Osteoblast (primary cell): ENCODE measurements at places on chromosomes 4 and X.
A peak's percentile ranks its signal among the peaks of the same experiment; 100 is the strongest.

DNA sequence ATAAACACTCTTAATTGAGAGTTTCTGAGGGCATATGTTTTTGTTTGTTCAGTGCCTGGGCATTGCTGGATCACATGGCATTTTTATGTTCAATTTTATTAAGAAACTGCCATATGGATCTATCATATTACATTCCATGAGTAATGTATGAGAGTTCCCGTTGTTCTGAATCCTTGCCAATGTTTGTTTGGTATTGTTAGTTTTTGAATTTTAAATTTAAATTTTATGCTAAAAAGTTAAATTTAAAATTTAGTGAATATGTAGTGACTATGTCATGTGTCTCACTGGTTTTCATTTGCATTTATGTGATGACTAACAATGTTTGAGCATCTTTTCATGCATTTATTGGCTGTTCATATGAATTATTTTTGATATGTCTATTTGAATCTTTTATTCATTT, 54.8 kb upstream of the GEMIN8 start:
- no peak for DNase-seq

DNA sequence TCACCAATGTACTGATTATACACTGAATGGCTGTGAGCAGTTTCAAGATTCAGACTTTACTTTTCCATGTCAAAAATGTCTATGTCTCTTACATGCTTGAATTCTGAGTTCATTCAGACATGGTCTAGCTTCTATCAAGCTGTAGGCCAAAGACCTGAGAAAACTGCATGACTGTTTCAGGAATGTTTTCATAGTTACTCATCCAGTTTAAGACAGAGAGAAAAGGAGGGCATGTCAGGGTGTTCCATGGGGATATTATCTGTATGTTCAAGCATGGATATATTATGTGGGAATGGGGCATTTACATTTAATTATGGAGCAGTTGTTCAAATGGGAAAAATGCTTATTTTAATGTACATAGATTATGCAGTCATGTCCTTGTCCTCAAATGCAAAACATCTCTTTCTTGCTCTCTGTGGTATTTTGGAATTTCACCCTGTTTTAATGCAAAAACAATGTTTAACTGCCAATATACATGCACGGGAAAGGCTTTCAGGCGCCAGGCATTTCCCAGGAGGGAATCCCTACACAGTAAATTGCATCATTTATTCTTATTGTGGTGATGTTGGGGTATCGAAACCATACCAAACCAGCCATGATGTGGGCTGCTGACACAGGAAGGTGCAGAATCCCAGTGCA, 429.1 kb upstream of the INTU start:
- DNase-seq: peak; percentile 65

DNA sequence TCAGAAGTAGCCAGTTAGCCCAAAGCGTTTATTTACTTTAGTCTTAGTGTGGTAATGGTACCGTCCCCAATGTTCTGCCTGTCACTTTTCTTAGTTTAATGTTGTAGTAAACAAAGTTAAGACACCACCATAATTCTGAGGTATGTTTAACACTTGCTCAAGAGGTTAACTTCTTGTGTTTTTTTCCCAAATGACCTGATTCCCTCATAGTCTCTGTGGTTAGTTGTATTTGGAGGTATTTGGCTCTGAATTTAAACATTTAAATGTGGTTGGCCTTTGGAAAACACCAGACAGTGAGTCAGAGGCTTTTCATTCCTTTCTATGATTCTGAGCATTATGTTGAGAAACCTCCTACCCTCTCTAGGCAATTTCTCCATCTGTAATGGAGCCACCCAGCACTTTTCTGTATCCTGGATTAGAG, 47.9 kb downstream of the CXCL1 start:
- peak; percentile 80 for DNase-seq

DNA sequence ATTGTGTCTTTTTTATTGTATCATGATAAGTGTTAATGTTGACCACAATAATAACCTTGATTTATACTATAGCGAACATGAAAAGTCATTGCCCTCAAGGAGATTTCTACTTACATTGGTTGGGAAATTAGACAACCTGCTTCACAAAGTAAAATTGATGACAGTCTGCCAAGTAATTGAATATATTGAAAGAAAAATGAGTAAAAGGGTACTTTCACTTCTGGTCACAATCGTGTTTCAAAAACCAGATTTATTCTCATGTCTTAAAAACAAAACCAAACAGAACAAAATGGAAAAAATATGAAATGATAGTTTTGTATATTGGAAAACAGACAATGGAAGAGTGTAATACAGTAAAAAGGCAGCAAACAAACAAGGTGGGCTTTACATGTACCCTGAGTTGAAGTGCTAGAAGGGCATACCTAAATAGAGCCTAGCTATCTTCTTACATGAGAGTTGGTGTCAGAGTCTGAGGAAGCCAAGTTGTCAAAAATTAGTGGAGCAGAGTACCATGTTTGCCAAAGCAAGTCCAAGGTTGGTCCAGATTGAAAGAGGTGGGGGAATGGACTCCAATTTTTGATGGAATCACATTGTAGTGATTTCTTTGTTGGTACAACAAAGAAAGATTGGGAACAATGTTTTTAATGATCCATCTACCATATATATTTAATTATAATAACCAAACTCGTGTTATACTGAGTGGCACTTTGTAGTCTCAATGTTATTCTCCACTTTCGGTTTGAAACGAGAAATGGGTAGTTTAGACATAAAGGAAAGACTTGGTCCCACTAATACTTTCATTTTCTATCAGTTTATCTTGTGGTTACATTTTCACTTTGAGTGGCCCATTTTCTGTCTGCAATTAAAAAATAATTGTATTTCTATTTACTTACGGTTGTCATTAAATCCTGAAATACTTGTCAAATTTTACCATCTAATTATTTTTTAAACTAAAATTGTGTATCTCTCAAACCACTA, 775.6 kb downstream of the STIM2 start:
- DNase-seq: no peak

DNA sequence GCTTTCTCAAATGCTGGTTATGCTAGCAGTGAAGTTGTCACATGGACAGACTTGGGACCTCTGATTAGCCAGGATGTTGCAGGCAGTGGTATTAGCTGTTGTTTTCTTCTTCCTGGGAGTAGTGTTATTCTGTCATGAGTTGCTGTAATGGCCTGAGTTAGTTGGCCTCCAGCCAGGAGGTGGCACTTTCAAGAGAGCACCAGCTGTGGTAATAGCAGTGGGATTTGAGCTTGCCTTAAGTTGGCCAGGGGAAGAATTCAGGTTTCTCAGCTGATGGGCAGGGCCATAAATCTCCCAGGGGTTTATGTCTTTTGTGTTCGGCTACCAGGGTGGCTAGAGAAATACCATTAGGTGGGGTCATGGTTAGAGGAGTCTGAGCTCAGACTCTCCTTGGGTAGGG, 132.6 kb downstream of the GLUD2 start:
- no peak for DNase-seq

GRCh38 chrX:153819384-153820040, 10.8 kb downstream of the PDZD4 start:
- DNase-seq: peak; percentile 76

- no peak for DNase-seq
Measured at GRCh38 chr4:123919576-123920098, 523.0 kb downstream of the SPRY1 start.

DNA sequence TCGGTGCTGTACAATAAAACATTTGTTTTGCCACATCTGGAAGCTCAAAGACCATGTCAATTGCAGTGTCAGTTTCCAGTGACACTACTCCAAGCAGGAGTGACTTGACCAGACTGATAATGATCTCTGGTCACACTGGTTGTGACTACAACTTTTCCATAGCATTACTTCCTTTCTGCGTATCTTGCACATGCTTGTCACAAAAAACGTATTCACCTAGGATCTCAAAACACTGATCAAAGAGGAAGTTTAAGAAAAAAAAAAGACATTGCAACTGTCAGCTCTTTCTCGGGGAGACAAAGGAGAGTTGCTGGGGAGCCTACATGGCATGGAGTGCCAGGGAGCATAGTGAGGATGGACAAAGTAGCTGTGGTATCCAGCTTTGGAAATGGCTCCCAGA, 60.6 kb downstream of the OPHN1 start:
- DNase-seq: no peak

- DNase-seq: no peak
Measured at GRCh38 chr4:6402566-6403399, 69.6 kb downstream of the PPP2R2C start.

DNA sequence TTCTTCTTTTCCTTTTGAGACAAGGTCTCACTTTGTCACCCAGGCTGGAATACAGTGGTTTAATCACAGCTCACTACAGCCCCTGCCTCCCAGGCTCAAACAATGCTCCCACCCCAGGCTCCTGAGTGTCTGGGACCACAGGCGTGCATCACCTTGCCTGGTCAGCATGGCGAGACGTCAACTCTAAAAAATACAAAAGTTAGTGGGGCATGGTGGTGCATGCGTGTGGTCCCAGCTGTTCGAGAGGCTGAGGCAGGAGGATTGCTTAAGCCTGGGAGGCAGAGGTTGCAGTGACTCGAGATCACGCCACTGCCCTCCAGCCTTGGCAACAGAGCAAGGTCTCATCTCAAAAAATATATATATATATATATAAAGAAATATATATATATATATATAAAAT, 242.4 kb downstream of the SHOX start:
- no peak for DNase-seq

GRCh38 chr4:98430708-98431403, 169.7 kb downstream of the RAP1GDS1 start:
- peak; percentile 77 for DNase-seq

- no peak for DNase-seq
Measured at GRCh38 chr4:82611982-82612381, 50.2 kb upstream of the TMEM150C start.

DNA sequence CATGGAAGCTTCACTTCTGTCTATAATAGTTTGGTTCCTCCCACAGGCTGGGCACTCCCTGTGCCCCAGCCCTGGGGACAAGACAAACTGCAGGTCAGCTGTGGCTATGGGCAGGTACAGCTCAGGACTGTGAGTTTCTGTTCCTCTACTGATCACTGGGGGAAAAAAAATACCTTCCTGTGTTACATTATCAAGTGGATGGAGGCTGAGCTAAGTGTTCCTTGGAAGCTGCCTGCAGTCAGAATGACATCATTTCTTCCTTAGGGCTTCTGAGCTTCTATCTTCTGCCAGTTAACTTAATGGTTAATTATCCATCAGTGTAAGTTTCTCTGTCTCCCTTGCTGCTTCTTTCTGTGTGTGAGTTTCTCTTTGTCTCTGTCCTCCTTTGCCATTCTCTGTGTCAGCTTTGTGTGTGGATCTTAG, 4.6 kb downstream of the RAB33A start:
- DNase-seq: peak; percentile 65

GRCh38 chr4:91118597-91118996, 991.4 kb downstream of the CCSER1 start:
- no peak for DNase-seq

DNA sequence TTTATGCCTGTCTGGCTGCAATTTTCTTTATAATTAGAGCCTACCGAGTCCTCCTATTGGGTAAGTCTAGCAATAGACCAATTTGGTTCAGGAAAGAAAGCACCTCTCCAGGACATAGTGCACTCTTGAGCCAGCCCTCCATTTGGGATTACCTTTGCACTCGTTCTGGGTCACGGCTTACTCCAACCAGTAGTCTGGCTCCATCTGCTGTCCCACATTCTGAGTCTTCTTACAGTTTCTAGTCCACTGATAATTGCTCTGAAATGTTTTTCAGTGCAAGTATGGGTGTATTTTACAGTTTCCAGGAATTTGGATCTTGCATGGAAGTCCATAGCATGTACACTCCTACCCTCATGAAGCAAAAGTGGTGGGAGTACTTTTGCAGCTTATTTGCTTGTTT, 34.8 kb upstream of the USP51 start:
- DNase-seq: no peak

DNA sequence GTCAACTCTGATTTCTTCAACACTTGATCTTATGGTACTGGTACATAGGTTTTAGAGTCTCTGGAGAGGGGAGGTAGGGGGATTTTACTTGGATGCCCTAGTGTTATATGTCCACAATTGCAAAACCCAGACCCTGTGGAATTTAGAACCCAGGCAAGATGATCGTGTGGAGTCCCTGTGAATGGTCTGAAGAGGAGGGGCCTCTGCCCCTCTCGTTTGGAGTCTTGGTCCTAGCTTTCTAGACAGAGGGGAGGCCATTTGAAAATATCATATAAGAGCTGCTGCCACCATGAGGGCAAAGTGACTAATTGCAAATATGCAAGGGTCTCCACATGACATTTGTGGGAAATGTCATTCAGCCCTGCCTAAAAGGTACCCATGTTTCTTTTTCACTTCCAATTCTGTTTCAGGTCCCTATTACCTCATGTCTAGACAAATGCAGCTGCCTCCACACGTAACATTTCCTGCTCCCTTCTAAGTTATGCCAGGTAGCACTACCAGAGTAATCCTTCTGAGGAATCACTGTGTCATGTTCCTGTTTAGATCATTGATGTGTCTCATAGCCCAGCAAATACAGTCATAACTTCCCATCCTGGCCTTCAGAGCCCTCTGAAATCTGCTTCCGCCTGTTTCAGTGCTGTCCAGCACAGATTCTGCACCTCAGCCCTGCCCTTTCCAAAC, 126.8 kb downstream of the KLHL8 start:
- peak; percentile 42 for DNase-seq

- no peak for DNase-seq
Measured at GRCh38 chr4:25075851-25076250, 45.1 kb upstream of the LGI2 start.

- DNase-seq: no peak
Measured at GRCh38 chr4:63817196-63817865, 591.9 kb downstream of the TECRL start.

GRCh38 chr4:58669783-58670182, 1559.6 kb upstream of the IGFBP7 start:
- no peak for DNase-seq

DNA sequence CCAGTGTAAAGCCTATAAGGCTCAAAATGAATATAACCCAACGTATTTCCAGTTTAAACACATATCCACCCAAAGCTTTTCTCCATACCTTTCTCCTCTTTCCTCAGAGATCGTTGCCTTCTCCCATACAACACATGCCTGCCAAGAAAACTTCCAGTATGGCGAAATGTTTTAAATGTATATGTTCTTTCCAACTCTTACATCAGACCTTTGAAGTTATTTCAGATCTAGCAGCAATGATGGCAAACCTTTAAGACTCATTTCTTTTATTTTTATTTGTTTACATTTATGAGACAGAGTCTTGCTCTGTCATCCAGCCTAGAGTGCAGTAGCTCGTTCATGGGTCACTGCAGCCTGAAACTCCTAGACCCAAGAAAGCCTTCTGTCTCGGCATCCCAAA, 265.4 kb downstream of the BMPR1B start:
- no peak for DNase-seq

- DNase-seq: no peak
Measured at GRCh38 chr4:124224256-124224655, 488.3 kb downstream of the ANKRD50 start.

DNA sequence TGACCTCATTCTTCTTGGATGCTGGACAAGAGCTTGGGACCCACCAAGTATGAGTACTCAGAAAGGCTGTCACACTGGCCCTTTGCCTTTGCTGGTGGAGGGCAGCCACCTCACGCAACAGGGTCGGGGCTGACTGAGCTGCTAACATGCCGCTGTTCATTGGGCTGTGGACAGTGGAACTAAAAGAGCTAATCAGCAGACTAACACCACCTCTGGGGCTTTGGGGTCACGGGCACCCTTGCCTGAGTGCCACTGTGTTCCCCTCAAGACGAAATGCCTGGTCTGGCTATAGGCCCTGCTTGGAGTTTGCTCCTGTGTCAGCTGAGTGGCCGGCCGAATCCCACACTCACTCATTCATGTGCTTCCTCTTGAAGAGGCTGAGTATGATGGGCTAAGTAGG, 559.6 kb downstream of the SPRY1 start:
- no peak for DNase-seq

GRCh38 chrX:18428006-18428405, 2.6 kb downstream of the CDKL5 start:
- DNase-seq: no peak
